Stimulated activated CD4-positive, alpha-beta T cell treated with anti-CD3 and anti-CD28 coated beads, Interleukin-15, amount 100 ng/mL, for 48 hours (primary cell): ENCODE measurements at places on chromosomes 2 and 18.

DNA sequence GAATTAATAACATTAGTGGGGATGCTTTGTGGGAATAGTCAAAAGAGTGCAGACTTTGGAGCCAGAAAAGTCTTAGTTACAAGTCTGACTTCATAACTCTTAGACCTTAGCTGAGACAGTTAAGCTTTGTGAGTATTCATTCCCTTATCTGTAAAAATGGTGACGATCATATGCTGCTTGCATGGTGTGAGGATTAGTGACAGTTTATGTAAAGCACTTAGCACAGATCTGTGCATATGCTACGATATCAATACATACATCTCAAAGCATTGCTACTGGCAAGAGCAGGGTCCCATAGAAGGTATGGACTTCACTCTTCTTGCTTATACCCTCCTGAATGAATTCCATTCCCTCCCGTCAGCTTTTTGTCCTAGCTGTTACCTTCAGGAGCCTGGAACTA lies 56.7 kb upstream of the LYPD6B start:
- DNase-seq: no peak

DNA sequence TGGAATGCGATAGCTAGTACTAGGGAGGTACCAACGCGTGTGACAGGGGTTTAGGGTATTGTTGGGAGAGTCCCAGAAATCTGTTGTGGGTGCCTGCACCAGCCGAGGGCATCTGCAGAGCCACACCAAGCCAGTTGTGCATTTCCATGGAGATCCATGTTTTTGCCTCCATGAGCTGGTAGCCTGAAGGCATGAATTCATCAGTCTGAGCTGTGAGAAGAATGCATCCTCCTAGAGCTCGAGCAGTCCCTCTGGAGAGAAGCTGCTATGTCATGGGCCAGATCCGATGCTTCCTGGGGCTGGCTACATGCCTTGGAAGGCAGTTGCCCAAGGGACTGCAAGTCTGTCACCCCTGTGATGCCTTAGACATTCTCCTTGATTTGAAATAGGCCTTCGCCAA lies 57.9 kb downstream of the LIPG start:
- DNase-seq: no peak

DNA sequence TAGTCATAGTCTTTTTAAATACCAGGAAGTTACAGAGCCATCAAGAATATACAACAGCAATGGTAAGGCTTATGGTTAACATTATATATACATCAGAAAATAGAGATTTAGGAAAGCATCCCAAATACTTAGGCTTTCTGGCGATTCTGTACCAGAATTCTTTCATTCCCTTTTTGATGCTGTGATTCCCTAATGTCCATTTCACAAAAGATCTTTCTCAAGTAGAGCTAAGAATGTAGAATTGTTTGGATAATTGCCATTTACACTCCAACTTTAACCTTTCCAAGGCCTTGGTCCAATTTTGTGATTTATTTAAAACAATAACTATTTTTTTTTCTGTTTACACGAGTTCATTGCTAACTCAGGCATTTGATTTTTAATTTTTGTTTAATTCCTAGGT lies 422.2 kb downstream of the MTX2 start:
- no peak for DNase-seq

DNA sequence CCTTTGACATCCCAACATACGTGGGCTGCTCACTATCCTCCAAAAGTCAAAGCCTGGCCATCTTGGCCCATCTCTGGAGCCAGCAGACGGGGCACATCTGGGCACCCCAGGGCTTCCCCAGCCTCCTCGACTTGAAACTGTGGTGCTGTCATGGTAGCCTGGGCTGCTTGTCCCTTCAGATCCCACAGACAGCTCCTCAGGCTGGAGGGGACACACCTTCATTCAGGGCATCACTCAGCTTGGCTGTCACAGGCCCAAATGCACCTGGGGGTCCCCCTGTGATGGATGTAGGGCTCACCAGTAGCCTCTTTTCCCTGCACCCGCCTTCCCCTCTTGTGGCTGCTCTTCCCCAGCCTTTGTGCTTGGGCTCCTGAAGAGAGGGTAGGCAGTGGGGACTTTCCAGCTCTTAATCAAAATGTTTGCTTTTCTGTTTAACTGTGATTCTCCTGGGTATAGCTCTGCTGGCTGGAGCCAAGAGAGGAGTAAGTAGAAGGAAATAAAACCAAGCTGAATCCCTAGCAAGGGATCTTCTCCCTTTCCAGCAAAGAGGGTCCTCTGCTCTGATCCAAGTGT lies 92.3 kb downstream of the GYPC start:
- DNase-seq: no peak

- no peak for DNase-seq
Observed at GRCh38 chr2:189960346-189960745, 102.2 kb downstream of the MSTN start.

GRCh38 chr2:143623909-143624260 lies 494.7 kb downstream of the ARHGAP15 start:
- DNase-seq: no peak
